ENCODE measurements at places on chromosomes 4 and X.

DNA sequence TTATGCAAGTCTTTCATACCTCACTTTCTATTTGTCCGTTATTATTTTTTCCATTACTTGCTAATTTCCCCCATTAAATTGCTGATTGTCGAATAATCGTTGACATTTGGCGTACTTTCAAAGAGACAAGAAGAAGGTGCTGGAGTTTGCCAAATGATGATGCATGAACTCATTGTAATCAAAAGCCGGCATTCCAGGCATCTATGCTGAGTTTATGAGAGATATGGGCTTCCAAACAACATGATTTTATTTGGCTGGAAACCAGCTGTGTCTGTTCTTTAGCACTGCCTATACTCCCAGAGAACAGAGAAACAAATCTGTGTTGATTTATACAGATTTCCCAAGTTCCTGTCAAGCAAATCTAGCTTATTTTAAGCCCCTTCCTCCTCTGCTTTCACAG lies 80.8 kb upstream of the RPS6KA3 start:
- no peak for DNase-seq

- no peak for DNase-seq
Observed at GRCh38 chrX:53305996-53306937, 24.9 kb upstream of the IQSEC2 start.

- no peak for DNase-seq
Observed at GRCh38 chr4:62460329-62460728, 1260.2 kb downstream of the ADGRL3 start.

DNA sequence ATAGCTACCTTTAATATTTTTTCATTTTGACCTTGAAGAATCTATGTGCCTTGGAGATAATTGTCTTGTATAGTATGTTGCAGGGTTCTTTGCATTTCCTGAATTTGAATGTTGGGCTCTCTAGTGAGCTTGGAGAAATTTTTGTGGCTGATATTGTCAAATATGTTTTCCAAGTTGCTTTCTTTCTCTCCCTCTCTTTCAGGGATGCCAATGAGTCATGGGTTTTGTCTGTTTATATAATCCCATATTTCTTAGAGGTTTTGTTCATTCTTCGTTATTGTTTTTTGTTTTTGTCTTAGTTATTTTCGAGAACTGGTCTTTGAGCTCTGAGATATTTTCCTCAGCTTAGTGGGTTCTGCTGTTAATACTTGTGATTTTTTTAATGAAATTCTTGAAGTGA lies 20.7 kb downstream of the RAB40AL start:
- no peak for DNase-seq

- DNase-seq = peak; percentile 13
Observed at GRCh38 chrX:112840382-112841113, at the start of gene AMOT. TSS of gene AMOT (minus strand) at chrX:112840831. CDS start at chrX:112823126, 17,705 bp downstream.

Data from naive thymus-derived CD4-positive, alpha-beta T cell (primary cell).